Muscle of leg (tissue), 16 donors: ENCODE measurements at places on chromosomes 11 and 22. TPM values are rescaled to one million over a fixed set of nuclear protein-coding genes. Genes with fewer than 3 reads are reported as not detected.

DNA sequence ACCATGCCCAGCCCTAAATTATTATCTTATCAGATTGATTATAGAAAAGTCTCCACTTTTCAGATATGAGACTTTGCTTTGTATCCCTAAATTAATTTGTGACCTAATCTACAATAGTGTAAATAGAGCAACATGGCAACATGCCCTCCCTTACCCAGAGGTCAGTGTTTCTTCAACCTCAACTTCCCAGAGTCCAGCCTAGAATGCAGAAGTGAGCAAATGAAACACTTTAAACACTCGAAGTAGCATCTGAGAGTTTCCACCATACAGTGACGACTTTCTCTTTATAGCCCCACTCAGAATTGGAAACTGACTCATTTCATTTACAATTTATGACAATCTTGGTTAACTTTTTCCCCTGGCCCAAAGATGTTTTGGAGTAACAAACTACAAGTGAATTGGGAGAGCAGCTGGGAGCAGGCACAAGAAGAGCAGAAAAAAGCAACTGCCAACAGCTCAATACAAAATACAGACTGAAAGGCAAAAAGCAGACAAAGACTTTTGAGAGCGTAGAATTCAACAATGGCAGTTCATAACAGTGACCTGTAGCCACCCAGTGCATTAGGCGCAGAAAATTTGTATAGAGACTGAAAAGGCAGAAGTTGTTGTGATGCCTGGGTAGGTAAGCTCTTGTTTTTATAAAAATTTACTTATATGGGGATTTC, 10.1 kb upstream of the BLID start:
- DNase-seq: peak; percentile 14
- H3K36me3 ChIP-seq: no peaks in the 10 kb centered on the region
- no peak overlapping the region for H3K27ac ChIP-seq
- no peak overlapping the region for H3K4me3 ChIP-seq

DNA sequence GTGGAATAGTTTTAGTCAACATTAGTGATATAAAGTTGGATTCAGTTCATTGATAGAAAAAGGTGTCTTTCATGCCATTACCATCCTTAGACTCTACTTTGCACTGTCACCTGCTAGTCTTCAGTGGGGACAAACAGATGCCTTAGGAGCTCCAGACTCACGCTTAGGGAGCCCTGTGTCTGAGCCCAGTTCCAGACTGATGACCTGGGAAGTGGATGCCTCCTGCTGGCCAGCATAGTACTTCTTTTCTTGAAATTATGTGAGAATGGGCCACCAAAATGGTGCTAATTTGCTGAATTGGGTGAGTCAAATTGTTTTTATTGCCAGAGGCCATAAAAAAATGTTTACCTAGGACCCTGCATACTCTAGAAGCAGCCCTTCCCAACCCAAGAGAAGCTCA, 53.9 kb downstream of the NOX4 start:
- no peak for DNase-seq
- no peaks in the 10 kb centered on the region for H3K4me1 ChIP-seq
- H3K27ac ChIP-seq: no peak overlapping the region
- H3K27me3 ChIP-seq: no peaks in the 10 kb centered on the region
- H3K36me3 ChIP-seq: no peaks in the 10 kb centered on the region

DNA sequence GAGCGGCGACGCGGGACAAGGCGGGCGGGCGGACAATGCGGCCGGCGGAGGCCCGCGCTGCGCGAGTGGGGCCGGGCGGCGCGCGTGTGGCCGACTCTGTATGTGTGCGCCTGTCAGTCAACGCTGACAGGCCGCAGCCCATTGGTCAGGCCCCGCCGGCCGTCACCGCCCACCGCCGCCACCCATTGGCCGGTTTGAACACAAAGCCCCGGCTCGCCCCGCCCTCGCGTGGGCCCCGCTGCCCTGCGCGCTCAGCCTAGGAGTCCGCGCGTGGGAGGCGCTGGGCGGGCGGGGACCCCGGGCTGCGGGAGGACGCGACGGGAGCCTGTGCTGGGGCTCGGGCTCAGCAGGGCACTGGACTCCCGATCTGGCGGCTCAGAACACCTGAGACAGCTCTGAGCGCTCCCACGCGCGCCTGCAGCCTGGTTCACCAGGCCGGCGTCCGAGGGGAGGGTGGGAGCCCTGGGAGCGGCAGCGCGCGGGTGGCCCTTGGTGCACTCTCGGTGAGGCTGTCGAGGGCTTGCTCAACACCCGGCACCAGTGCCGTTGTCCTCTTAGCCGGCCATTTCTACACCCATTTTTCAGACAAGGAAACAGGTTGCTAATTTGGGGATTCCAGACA, at the start of gene SUN2:
SUN2 (minus strand) TSS at position 88 of the 622 bp plus-strand sequence. CDS start 3,370 bp downstream, outside the sequence.
- DNase-seq: peak; percentile 95
- peak within 1 kb of the TSS; percentile 90 for H3K27ac ChIP-seq
- H3K27me3 ChIP-seq: no peaks in the 10 kb centered on the region
- H3K4me3 ChIP-seq: peak within 1 kb of the TSS; percentile 75
- H3K36me3 ChIP-seq: peaks cover 21% of the 10 kb centered on the region

DNA sequence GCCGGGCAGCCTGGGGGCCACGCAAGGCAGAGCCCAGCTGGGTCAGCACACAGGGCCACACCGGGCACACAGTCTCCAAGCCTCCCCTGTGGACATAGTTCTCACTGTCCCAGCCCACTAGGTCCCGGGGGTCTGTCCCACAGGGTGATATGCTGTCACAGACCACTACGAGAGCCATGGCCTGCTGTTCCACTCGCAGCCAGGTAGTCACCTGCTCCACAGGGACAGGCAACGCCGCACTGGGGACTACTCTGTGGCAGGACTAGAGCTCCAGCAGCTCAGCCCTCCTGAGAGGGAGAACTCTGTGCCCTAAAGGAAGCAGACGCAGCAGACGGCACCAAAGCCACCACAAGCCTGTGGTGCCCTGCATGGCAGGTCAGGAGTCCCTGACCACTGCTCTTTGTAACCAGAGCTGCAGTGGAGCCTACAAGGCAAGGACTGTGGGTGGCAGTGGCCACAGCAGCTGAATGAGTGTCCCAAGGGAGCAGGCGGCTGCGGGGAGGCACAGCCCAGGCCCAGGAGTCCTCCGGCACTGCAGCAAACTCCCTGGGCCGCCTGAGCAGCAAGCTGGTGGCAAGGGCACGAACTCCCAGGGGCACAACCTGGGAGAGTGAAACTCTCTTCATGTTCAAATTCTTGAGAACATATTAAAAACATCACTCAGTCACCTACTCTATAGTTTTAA, 171.2 kb upstream of the GRK3 start:
- no peaks in the 10 kb centered on the region for H3K27me3 ChIP-seq
- no peak overlapping the region for H3K4me3 ChIP-seq
- H3K36me3 ChIP-seq: no peaks in the 10 kb centered on the region
- DNase-seq: no peak
- H3K27ac ChIP-seq: no peak overlapping the region

OR5P2 gene
- total RNA-seq: not detected

- H3K36me3 ChIP-seq: no peaks in the 10 kb centered on the region
- no peaks in the 10 kb centered on the region for H3K27me3 ChIP-seq
- H3K4me3 ChIP-seq: no peak overlapping the region
- no peak overlapping the region for H3K27ac ChIP-seq
Observed at GRCh38 chr11:13433437-13433836, 29.6 kb downstream of the BTBD10 start.
